ENCODE measurements at places on chromosomes 2 and 18.

DNA sequence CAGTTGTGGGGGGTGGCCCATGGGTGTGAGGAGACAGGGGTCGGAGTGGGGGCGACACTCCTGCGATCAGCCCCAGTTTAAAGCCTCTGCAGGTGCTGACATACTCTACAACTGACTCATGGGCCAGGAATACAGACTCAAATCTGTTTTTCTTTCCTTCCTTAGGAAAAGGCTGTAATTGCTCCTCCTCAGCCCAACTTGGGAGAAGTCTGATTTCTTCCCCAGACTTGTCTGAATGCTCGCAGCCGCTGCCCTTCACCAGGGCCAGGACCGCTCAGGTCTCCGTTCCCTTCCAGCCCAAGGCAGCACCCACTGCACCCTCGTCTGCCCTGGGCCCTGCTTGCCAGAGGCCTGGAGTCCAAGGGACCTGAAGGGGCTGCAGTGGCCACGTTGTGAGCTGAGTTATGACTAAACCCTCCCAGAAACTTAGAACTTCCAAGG, 41.3 kb downstream of the RHOB start:
- DNase-seq: no peak

GRCh38 chr2:160970052-160970965, 189.9 kb upstream of the TANK start:
- no peak for DNase-seq

DNA sequence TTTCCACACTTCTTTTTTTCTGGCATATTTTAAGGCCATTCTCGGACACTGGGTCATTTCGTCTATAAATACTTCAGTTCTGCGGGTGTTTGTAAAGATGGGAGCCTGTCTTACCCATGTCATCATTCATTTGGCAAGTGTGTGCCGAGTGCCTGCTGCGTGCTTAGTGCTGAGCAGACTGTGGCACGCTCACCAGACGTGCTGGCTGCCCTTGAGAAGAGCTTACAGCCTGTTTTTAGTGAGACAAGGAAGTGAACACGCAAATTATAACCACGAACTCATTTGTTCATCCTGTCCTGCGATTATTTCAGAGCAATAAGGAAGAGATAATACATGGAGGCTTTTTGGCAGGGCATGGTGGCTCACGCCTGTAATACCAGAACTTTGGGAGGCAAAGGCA, 10.4 kb upstream of the STON1 start:
- DNase-seq: no peak

- DNase-seq: no peak
Measured at GRCh38 chr2:100976645-100977391, 25.3 kb upstream of the RPL31 start.

- no peak for DNase-seq
Measured at GRCh38 chr18:77037567-77037966, 95.0 kb downstream of the MBP start.

DNA sequence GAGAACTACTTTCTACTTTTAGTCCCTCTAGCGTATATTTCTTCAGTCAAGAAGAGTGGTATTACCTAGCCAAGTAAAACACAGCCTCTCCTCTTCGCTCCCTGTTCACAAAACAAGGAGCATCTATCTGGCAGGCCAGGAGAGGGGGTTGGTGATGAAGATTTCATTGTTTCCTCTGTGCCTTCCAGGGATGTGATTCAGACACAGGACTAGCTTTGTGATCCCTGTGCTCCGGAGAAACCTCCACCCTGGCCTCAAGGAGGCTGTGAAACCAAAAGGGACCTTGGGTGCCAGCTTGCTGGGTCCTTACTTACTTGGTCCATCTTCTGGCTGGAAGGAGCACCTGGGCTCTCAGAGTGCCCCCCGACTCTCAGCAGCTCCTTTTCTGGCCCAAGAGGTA, 5.7 kb downstream of the RHOB start:
- DNase-seq: no peak

DNA sequence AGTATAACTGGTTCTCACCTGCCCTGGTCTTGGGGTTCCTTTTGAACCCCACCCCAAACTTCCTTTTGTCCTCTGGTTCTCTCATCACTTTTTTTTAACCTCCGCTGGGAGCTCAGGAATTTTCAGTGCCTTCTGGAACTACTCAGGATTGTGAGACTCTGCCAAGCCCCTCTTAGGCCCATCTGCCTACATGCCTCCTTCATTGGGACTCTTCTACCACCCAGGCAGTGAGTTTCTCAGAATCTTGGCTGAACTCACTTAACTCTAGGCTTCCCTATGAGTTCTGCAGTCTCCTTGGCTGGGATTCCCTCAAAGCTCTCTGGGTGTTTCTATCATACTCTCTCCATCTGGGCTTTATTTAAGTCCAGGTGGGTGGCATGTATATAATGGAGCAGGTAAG, 86.3 kb downstream of the MDH1 start:
- no peak for DNase-seq

DNA sequence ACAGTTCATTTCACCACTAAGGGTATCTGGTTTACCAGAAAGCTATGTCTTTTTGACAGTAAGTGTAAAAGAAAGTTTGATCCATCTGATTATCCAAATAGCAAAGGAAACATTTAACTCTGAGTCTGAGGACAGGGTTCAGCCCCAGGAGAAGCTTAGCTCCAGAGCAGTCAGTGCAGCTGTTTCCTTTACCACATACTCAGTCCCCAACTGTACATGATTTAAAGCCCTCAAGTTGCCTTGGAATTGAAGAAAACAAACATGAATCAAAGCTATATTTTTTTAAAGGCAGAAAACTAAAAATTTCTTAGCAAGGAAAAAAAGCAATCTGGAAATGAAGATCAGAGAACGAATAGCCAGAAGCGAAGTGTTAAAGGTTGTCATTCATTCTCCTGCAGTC, 746.0 kb downstream of the METTL4 start:
- DNase-seq: no peak

DNA sequence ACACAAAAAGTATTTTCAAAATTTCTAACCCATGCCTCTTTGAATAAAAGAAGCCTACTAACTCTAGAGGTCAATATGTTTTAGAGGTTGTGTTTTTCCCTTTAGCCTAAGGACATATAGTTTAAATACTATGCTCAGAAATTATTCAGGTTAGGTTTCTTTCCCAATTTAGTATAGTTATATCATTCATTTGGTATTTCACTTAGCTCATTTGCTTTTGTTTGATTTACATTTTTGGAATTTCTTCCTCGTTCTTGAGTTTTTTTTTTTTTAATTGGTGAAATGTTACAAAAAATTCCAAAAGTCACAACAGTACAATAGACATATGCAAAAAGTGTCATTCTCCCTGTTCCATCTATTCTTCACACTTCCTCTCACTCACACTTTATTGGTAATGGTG, 371.3 kb upstream of the TNP1 start:
- DNase-seq: no peak

DNA sequence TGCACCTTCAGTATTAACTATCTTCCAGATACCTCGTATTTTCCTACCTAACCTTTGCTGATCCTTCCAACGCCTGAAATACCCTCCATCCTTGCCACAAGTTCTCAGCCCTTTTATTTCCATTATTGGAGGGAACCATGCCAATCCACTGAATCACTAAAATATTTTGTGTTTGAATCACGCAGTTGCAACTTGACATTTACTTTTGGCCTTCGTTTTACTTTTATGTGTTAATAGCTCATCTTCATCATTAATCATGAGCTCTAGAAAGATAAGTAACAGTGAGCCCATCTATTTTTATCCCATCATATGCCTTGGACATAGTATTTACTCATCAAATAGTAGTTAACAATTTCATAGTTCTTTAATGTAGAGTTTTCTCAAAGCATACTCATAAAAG, 463.2 kb downstream of the THSD7B start:
- DNase-seq: no peak

- DNase-seq: no peak
Measured at GRCh38 chr2:106191511-106192016, 2.5 kb downstream of the UXS1 start.

GRCh38 chr18:80103231-80103630, 5.8 kb upstream of the ADNP2 start:
- DNase-seq: no peak

- DNase-seq: no peak
Measured at GRCh38 chr2:134314681-134315368, 61.0 kb downstream of the MGAT5 start.

DNA sequence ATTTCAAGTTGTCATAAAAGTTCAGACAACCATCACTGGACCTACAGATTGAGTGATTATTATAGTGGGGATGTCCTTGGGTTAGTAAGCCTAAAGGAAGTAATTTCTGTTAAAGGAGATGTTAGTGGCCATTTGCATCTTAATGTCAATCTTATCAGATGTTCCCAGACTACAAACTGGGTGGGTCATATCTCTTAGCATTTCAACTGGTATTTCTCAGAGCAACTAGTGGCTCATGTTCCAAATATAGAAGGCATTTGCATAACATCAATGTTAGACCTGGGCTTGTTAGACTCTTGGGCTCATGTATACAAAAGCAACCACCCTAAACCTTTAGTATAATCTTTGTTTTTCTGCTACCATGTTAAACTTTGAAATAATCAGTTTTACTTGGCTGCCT, 17.9 kb downstream of the PLEKHA3 start:
- DNase-seq: no peak

DNA sequence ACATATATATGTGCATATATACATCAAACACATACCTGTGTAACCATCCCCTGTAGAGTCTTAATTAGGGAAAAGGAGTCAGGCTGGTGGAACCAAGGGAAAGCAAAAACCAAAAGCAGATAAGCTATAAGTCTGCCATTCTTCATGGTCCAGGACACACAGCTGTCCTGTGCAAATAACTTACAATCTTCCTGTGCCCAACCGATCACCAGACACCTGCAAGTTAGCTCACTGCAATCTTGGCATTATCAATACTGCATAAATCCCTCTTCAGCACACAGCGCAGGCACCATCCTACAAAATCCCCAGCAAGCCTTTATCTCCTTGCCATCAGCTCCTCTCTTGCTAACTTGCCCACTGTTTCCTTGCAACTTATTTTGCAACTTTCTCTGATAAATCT, 60.8 kb upstream of the DYNAP start:
- no peak for DNase-seq

GRCh38 chr18:24582771-24583170, 122.3 kb downstream of the HRH4 start:
- DNase-seq: no peak

- no peak for DNase-seq
Measured at GRCh38 chr2:50858156-50858555, 173.8 kb downstream of the NRXN1 start.

- no peak for DNase-seq
Measured at GRCh38 chr2:189298038-189298437, 118.5 kb upstream of the COL5A2 start.

GRCh38 chr2:196586511-196586991, 53.0 kb upstream of the CCDC150 start:
- DNase-seq: no peak

GRCh38 chr2:104708967-104709366, 144.9 kb upstream of the POU3F3 start:
- DNase-seq: no peak

- DNase-seq: no peak
Measured at GRCh38 chr2:134739879-134740301, 21.1 kb upstream of the TMEM163 start.

GRCh38 chr18:75282746-75283145, 72.1 kb downstream of the TSHZ1 start:
- no peak for DNase-seq

- DNase-seq: peak; percentile 87
Measured at GRCh38 chr2:100104718-100105677, 37.4 kb downstream of the AFF3 start.

GRCh38 chr2:131046028-131046917, 47.0 kb downstream of the FAM168B start:
- DNase-seq: no peak

DNA sequence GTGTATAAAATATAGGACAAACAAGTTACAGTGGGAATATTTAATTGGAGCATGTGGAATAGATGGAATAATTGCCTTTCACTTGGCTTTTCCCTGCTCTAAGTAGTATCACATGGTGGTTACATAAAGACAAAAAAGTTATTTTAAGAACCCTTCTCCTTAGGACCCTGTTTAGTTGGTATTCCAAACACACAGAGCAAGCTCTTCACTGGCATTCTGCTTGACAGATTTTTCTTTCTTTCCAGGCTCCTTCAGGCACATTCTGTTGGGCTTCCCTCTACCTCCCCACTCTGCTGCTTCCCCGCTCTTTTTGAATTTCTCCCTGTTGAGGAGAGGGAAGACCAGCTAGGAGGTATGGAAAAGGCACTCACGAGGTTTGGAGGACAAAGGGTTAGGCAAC, 29.0 kb upstream of the DARS1 start:
- no peak for DNase-seq

- DNase-seq: no peak
Measured at GRCh38 chr18:78892721-78893120, 86.9 kb upstream of the SALL3 start.

DNA sequence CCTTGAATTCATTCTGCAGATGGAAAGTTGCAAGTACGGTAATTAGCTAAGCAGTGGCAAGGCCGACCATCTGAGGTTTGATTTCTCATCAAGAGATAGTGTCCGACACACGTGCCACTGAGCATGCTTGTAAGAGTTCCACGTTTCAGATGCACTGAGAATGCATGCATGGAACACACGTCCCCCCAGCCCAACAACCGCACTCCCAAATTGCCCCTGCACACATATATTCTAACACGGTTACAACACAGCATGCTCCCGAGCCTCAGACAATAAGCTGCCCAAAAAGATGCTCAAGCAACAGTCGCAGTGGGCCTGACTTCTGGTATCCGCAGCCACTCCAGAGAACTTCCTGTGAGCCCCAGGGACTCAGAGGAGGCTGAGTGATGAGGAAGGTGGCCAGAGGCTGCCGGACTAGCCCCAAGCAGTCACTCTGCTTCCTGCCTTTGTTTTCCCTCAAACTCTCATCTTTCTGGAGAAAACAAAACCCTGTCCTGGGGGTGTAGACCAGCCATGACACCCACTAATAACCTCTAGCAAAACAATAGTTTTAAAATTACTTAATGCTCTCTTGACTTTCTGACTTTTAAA, 204.0 kb downstream of the TGIF1 start:
- no peak for DNase-seq

DNA sequence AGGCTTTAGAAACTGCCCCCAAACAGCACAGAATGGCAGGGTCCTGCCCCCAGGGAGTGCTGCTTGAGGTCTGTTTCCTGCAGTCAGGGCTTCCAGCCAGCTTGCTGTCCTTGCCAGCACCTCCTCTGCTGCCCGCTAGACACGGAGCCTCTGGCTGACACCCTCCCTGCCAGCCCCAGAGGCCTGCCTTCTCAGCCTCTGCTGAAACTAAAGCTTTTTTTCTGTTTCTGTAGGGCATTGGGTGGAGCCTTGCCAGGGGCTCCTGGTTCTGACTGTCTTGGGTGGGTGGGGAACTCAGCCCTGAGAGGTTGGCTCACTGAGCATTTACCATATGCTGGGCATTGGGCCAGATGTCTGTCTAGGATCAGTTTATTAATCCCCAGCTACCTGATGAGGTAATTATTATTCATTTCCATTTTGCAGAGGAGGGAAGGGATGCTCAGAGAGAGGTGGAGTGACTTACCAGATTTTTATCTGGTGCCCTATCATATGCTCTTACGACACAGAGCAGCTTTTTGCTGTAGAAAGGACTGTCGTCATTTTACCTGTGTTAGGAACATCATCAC, 35.4 kb downstream of the INPP4A start:
- peak; percentile 61 for DNase-seq

Measured in upper lobe of left lung (tissue), 6 donors.